ENCODE measurements at places on chromosomes 3 and 15. TPM values are rescaled to one million over a fixed set of nuclear protein-coding genes. Genes with fewer than 3 reads are reported as not detected.

Gene IQCF5
- polyA plus RNA-seq: not detected

Gene GRK7
- polyA plus RNA-seq: 0.13 TPM

Gene PCYT1A
- polyA plus RNA-seq: 36.6 TPM

DNA sequence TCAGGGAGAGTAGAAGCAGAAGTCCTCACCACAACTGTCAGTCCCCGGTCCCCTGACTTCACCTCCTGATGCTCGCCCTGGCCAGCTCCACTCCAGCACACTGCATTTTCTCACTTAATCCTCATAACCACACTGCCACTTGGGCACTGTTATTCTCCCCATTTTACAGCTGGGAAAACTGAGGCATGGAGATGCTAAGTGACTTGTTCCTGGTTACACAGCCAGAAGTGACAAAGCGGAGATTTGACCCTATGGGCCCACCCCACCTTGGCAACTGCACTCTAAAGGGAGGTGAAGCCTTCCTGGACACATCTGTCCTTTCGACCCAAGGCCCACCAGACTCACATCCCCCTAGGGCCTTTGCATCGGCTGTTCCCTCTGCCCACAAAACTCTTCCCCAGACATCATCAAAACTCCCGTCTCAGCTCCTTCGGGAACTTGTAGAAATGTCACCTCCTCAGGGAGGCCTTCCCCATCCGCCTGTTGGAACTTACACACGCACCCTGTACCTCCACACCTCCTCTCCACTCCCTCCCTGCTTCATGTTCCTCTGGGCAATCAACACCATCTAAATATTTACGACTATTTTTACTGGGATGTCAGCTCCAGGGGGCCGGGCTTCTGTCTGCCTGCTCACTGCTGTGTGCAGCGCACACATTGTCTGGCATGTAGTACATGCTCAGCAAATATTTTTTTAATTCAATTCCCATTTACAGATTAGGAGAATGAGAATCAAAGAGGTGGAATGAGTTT, 3.1 kb downstream of the GRIP2 start:
- no peak for DNase-seq

GRCh38 chr3:135513106-135514059, 452.1 kb upstream of the PPP2R3A start:
- no peak for DNase-seq

Gene GOLGA6L7
- polyA plus RNA-seq: 0.15 TPM

DNA sequence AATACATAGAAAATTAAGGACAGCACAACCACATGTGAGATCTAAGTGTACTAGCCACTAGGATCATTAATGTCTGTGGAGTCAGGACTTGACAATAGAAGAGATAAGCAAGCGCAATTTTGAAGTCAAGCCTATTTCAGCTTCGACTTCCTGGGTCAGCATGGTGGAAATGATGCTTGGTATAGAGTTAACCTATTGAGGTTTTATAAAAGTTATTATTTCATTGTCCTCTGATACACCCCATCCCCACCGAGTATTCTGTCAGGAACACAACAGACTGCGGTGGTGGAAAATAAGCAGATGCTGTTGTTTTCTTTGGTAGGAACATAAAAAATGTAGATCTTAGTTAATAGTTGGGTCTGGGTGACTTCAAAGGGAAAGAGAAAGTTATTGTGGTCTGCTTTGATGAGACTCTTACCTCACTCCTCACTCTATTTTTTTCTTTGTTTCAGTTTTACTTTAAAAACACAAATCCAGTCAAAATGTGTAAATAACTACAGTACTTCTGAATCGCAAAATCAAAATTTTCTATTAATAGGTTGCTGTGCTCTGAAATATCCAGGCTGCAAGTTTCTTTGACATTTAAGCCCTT, 82.1 kb downstream of the IL5RA start:
- no peak for DNase-seq

DNA sequence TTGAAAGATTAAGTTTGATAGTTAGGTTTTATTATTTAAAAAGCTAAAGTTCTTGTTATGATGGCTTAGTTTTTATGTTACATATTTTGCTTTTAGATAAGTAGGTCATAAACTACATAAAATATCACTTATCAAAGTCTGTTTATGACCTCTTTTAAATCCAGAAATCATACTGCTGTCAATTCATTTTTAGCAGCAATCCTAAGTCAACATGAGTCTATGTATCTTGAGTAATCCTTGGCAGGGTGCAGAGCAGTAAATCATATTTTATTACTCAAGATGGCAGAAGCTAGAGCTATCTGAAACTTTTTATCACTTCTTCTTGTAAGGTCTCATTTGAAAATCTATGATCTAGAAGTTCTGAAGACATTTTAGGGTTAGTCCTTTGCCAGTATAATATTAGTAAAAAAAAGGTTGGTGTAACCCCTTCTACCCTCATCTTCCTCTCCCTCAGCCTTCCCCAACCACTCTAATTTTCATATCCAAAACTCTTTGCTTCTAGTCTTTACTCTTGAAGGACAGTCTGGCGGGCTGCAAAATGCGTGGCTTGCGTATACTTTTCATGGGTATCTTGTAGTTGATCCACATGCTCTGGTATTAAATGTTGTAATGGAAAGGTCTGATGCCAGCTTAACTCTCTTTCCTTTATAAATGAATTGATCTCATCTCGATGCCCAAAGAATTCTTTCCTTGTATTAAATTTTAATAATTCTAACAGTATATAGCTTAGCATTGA, 134.0 kb upstream of the THRB start:
- no peak for DNase-seq

Gene P2RY14
- polyA plus RNA-seq: 1.3 TPM

- DNase-seq: no peak
Observed at GRCh38 chr15:32838338-32838737, 120.5 kb downstream of the GREM1 start.

Gene IL5RA
- polyA plus RNA-seq: 0.05 TPM

DNA sequence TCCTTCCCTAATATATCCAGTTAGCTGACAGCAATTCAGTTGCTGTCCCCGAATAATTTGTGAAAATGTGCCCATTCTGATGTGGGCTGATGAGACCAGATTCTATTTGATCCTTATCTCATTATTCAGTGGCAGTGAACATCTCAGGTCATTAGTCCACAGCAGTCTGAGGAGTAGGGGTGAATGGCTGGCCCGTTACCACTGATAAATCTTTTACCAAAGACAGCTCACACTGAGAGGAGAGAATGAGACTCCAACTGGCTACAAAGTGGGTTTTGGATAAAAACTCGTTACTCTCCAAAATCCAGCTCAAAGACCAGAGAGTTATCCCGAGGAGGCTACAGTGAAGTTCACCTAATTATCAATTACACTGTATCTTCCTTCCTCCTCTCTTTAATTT, 189.7 kb downstream of the TUSC7 start:
- DNase-seq: no peak

DNA sequence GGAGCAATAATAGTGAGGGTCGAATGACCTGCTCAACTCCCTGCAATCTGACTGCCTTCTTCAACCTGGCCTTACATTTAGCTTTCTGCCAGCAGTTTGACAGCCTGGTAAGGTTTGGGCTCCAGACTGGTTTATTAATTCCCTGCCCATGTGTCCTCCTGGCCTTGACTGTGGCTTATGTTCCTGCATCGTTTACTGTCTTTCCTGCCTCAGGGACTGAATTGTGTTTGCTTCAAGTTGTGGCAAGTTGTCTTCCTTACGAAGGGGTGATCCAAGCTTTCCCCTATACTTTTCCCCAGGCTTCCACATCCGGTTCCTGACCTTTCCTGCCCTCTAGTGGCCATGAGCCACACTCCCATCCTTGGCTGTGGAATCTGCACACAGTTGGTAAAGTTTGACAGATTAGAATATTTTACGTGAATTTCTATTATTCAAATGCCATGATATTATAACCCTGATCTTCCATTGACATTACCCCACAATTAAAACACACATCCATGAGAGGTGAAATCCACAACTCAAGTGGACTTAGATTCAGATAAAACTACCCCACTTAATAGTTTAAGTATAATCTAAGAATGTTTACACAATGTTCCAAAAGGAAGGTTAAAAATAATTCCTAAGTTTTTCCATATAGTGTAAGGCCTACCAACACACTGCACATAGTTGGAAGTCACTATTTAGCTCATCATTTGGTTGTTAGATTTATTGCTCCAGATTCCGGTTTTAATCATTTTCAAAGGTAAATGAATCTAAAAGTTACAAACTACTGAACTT, 95.7 kb downstream of the NEDD4 start:
- DNase-seq: peak; percentile 38

Gene CFAP100
- polyA plus RNA-seq: 0.27 TPM

DNA sequence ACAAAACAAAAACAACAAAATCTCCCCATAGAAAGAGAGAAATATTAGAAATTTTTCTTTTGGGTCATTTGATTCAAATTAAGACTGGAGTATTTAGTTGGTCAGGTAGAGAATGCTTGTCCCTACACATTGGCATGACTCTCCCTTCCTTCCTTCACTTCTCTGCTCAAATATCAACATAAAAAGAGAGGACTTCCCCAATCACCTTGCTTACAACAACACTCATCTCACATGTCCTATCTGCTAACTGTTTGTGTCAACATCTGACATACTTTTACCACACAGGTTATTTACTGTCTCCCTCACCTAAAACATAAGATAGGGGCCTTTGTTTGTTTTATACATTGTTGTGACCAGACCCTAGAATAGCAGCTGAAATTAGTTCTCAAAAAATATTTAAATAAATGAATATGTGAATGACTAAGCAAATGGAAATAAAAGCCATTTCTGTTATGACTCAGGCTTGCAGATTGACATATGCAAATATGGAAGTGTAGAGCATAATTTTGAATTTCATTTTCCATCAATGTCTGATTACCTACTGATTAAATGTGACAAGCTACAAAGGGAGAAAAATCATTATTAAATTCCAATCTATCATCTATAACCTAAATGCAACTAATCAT, 304.8 kb downstream of the CTNNB1 start:
- DNase-seq: no peak

GRCh38 chr15:79381593-79381992, 50.5 kb upstream of the MINAR1 start:
- DNase-seq: no peak

DNA sequence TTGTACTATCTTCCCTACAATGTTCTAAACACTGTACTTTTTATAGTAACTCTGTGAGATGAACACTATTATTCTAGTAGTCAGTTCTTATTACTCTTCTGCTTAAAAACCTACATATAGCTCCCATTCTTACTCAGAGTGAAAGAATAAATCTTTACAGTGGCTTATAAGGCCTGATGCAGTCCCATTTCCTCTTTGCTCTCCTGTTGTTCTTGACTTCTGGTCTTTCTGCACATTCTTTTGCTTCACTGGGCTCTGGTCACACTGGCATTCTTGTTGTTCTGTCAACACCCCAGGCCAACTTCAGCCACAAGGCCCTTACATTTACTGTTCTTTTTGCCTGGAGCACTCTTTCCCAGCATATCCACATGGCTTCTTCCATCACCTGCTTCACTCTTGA, 58.2 kb upstream of the TP63 start:
- no peak for DNase-seq

GRCh38 chr3:119346076-119346496, 51.9 kb downstream of the ARHGAP31 start:
- no peak for DNase-seq

- DNase-seq: no peak
Observed at GRCh38 chr3:119302697-119303551, 8.7 kb downstream of the ARHGAP31 start.

- DNase-seq: peak; percentile 85
Observed at GRCh38 chr3:54660714-54661132, 267.1 kb downstream of the LRTM1 start.

DNA sequence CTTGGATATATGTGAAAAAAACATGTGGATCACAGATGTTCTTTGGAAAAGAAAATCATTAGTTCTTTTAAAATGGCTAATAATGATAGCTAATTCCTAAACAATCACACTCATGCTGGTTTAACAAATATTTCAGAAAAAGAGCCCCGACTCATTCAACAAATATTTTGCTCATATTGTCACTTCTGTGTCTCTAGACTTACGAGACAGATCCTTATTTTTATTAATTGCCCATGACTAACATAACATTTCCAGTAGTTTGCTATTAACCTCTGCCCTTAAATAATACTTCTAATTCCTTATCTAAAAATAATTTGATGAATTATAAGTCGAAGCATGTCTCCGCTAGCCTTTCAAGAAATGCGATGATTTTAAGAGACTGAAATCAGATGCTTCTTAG, 70.4 kb downstream of the SATB1 start:
- DNase-seq: peak; percentile 27

- DNase-seq: no peak
Observed at GRCh38 chr3:127783642-127784160, 38.6 kb downstream of the MGLL start.

DNA sequence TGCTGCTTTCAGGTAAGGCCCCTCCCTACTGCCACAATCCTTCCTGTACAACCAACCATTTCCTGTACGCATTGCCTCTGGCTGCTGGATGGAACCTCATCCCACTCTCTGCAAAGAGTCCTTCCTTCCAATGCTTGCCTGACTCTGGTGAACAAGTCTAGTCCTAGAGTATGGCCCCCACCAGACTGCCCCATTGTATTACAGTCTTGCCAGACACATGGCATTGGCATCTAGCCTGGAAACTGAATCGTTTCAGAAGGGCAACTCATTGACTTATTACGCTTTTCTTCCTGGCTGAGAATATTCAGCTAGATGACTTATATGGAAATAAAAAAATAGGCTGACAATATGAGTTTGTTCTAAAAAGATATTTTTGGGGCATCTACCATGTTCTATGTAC, 170.3 kb downstream of the SUCLG2 start:
- DNase-seq: no peak

- no peak for DNase-seq
Observed at GRCh38 chr3:165210132-165210531, 13.9 kb upstream of the SLITRK3 start.

- no peak for DNase-seq
Observed at GRCh38 chr3:172391592-172392302, 56.5 kb downstream of the GHSR start.

DNA sequence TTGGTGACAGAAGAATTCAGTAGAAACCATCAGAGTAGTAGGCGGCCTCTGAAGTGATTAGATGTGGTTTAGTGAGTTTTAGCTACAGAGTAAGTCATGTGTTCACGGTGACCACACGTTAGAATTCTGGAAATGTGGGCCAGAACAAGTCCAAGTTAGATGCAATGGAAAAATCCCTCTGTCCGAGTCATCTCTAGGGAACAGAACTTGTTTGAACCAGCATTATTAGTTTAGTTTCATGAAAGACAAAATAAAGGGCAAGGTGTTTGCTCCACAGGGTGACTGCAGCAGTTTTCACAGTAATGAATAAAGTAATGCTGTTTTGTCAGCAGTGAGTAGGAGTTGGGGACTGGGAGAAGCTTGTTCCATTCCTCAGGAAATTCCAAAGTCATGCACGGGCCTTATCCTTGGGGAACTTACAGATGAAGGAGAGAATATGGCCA, 100.2 kb downstream of the CGNL1 start:
- peak; percentile 73 for DNase-seq

- DNase-seq: no peak
Observed at GRCh38 chr3:180827171-180827570, 85.3 kb upstream of the FXR1 start.

Gene SPATA12
- 0.19 TPM for polyA plus RNA-seq

GRCh38 chr3:195122261-195122660, 148.7 kb downstream of the XXYLT1 start:
- no peak for DNase-seq

Gene ADPGK
- 38.1 TPM for polyA plus RNA-seq

- no peak for DNase-seq
Observed at GRCh38 chr3:58707390-58707930, 40.9 kb upstream of the FAM3D start.

All from muscle of back (tissue), 13 donors.